ENCODE measurements at places on chromosomes 5 and 9.

DNA sequence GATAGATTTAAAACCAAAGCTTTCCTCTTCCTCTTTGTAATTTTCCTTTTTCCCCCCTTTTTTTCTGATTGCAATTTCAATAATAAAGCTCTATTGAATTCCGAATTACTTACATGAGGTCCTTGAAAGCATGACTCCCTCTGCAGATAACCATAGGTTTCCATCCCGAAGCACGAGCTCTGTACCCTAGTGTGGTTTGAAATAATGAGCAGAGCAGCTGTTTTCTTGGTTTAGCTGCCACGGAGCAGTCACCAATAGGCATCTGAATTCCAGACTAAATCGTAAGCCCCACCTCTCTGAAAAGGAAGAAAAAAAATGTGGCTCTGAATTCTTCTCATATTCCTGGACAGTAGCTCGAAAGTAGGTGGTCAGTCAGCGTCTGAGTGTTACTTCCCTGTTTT is 18.5 kb upstream of the GNE start:
- no peak for DNase-seq

GRCh38 chr5:15027764-15028163 is 156.2 kb upstream of the ANKH start:
- no peak for DNase-seq

- DNase-seq = no peak
Measured at GRCh38 chr5:160390787-160391696, 8.8 kb downstream of the FAM200C start.

GRCh38 chr5:97475847-97476246 is 292.8 kb upstream of the RIOK2 start:
- no peak for DNase-seq

DNA sequence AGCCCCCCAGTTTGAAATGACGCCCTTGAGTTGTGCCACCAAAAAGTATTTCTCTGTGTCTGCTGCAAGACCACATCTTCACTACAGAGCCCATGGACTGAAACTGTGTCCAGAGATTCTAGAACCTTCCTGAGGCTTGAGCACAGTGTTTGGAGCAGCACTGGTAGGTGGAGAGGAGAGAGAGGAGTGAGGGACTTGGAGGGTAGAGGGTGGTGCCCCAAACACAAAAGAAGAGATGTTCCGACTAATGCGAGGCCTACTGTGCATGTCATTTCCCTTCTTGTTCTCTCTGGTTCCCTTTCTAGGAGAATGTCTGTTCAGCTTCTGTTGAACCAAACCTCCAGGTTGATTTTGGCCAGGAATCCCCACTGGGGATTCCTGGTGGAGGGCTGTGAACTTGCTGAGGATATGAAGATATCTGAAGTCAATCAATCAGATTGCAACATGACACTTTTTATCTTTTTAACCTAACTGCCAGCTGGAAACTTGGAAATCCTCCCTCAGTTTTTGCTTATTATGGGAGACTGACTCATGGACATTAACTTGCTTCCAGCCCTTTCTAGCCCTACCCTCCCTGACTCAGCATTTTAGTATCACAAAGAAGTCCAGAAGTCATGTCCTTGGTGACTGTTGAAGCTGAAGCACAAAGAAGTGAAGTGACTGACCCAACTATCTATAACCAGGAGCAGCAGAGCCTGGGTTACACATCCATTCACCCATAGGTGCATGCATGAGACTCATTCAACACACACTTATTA is 154.5 kb downstream of the NR3C1 start:
- no peak for DNase-seq

DNA sequence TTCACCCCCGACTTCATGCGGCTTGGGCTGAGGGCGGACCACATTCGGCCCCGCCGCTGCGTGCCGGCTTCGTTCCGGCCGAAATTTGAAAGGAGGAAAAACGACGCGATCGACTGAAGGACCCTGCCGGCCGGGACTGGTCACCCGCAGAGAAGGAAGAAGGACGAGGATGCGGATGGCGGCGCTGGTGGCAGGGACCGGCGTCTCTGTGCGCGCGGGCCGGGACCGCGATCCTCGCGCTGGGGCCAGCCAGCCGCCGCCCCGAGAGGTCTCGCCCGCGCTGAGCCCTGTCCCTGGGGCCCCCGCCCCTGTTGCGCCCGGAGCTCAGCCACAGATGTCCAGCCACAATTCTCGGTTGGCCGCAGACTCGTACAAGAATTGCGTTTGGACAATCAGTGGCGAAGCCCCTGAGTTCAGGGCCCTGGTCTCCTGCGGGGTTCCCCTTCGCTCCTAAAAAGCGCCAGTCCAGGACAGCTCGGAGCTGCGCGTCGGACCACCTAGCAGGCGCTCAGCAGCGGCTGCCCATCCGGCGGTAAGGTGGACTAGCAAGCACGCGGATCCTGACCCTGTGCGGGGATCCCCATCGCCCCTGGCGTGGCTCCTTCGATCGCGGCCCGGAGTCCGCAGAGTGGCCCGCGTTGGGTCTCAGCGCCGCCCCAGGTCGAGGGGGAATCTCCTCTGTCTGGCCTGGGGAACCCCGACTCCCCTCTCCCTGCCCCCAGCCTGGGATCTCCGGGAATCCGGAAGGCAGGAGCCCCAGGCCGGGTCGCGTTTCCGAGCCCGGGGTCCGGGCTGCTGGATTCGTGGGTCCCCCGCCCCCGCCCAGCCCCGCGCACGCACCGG is 21.3 kb downstream of the URM1 start:
- no peak for DNase-seq

DNA sequence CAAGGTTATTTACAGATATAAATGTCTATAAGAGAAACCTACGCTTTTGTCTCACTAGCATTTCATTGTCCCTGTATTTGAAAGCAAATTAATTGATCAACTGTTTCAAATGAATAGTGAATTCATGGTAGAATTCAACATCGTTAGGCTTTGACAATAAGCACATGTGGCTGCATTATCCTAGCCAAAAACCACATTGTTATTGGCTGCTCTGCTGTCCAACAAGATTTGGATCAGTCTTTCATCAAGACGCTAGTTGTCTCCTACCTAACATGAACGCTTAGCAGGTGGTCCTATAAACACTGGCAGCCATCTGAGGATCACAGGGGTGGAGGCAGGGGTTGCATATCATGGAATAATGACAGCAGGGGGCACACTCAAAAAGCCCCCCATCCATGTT is 455.0 kb downstream of the CTNND2 start:
- DNase-seq = no peak

GRCh38 chr5:124394700-124395245 is 351.7 kb downstream of the ZNF608 start:
- DNase-seq = no peak

DNA sequence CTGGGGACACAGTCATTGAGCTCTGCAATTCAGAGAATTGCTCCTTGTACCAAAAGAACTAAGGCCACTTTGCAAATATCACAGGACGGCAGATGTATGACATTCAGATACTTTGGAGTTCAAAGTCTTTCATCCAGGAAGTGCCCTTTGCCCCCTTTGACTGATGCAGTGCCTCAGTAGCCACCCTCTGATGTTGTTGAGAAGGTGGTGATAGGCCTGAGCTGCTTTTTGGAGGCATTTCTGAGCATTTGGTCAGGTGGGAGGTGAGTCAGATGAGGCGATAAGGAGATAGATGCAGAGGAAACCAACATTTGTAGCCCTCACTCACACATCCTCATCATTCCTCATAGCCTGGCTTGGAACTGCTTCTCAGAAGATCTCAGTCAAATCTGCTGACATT is 63.4 kb downstream of the ANGPTL2 start:
- no peak for DNase-seq

GRCh38 chr5:21807953-21808352 is 1045.2 kb downstream of the CDH12 start:
- no peak for DNase-seq

GRCh38 chr9:72349240-72349639 is 15.8 kb downstream of the ZFAND5 start:
- no peak for DNase-seq

DNA sequence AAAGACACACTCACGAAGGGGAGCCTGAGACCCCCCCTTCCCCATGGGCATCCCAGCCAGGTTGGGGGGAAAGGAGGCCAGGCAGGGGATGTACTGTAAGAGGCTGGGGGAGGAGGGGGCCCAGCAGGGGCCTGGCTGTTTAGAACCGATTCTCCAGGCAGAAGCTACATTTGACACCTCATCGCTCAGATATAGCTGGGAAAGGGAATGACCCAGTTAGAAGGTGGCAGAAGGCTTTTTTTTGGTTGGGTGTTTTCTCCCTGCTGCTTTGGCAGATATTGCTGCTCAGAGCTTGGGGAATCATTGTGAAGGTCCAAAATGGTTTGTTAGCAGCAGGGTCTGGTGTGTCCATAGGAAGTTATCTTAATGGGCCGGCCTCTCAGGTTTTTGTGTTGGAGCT is 6.0 kb downstream of the CDX1 start:
- no peak for DNase-seq

DNA sequence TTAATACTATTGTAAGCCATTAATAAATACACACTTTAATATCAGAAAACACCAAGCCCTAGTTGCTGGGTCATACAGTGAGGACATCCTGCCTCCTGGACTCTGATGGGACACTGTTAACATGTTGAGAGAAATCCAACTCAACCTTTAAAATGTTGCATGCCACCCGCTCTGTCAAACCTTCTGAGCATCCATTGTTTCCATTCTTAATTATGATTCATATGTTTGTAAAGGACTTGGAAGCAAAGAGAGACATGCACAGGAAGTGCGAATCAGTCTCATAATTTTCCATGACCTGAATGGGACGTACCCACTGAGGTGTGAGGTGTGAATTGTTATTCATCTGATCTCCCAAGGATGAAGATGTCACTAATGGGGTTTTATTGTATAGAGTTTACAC is 186.4 kb downstream of the CAAP1 start:
- no peak for DNase-seq

DNA sequence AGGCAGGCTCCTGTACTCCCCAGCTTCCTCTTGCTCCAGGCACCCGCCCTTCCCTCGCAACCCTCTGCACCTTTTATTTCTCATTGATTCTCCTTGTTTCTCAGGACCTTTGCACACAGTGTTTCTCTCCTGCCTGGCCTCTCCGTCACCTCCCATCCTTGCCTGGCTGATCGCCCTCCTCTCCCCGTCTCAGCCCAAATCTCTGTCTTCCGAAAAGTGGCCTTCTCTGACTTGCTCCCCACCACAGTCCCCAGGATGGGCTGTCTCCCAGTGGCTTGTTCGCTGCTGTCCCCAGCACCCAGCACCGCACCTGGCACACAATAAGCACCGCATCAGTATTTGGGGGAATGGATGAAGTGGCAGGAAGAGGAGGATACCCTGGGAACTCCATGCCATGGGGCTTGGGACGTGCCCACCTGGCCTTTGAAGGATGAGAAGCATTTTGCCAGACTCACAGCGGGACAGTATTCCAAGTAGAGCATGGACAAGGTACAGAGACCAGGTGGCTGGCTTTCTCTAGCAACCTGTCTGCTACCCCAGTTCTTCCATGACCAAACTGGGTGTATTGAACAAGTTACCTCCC is 62.5 kb downstream of the LMX1B start:
- no peak for DNase-seq

DNA sequence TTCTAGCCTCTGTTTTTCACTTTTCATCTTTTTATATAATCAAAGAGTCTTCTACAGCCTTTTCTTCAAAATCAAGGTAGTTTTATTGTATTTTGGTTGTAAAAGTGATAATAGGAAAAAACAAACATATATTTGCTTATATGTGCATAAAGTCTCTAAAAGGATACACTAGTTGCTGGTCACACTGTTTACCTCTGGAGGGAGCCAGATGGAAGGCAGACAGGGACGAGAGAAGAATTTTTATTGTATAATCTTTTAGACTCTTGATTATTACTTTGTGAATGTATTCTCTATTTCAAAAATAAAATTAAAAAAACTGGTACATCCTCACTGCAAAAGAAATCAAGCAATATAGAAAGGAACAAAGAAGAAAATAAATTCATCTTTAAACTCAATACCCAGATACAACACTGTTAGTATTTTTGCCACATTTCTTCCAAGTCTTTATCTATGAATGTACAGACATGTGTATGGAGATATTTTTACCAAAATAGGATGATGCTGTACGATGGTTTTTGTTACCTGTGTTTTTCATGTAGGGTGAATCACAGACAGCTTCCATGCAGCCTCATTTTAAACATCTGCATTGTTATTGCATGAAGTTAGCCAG is 6.1 kb upstream of the RNF183 start:
- DNase-seq = no peak

All from stimulated activated CD4-positive, alpha-beta T cell treated with anti-CD3 and anti-CD28 coated beads, Interleukin-1b, Interleukin-23, amount 100 ng/mL, for 24 hours (primary cell).